ENCODE measurements at places on chromosomes 16 and 17.
A peak's percentile ranks its signal among the peaks of the same experiment; 100 is the strongest.

DNA sequence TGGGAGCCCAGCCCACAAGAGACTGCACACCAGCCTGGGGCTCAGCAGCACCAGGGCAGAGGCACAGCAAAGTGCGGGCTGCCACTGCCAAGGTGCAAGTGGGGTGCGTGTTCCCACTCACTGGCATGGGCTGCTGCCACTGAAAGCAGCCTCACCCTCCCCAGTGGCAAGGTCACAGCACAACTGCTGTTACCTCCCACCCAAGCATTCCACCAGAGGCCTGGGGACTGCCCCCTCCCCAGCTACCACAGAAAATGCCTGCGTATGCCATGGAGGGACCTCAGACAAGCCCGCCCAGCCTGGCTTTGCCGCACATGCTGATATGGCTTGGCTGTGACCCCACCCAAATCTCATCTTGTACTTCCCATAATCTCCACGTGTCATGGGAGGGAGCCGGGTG lies 33.1 kb downstream of the MEAK7 start:
- DNase-seq, result no peak

DNA sequence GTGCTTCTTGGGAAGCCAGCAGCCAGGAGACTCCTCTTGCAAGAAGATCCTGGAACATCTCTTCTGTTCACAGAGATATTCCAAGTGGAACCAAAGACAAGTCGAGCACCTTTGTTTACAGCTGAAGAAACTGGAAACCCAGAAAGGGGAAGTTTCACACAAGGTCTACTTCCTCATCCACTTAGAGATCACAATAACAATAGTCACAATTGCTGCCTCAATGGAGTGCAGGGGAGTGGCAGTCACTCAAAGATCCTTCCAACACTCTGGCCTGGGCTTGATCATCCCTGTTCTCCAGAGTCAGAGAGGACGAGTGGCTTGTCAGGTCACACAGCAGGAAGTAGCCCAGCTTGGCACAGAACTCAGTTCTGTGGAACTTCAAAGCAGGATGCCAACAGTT lies 46.9 kb upstream of the SIAH1 start:
- DNase-seq, result no peak

DNA sequence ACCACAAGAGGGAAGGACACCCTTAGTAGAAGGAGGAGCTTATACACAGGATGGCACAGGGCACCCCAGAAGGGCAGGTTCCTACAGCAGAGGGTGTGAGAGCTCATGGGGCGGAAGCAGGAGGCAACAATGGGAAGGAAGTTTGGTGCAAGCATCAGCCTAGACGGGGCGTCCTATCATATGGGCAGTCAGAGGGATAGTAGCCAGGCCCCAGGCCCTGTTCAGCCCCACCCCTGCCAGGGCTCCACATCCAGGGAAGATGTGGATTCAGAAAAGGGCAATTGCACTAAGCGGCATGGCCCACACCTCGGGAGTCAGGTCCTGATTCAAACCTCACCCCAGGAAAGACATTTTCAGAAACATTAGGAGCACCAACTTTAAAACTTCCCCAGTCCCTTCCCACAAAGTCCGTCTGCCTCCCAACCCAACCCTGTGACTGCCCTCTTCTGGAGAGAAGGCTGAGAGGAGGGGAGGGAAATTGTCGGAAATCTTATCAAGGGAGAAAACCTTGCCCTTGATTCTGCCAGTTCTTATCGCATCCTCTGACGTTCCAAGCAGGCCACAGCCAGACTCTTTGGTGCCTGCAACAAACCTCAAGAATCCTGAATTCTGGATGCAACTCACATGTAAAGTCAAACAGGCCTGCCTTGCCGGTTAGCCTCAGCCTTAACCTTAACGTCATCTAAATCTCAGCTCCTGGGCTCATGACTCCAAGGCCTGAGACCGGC lies 198.8 kb upstream of the CDH5 start:
- DNase-seq, result no peak

DNA sequence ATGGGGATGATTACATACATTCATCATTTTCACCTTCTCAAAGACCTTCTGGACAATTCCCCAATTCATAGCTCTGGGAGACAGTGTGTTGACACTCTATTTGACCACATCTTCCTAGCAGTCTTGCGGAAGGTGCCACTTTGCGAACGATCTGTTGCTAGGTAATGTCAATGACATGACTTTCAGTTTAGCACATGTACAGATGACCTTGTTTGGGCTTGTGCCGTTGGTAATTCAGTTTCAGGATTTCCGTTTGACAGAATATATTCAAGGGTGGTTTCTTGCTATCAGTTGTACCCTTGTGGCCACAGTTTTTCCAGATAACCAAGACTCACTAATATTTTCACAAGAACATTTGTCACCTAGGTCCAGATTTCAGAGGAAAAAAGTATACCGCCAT lies 478.2 kb downstream of the WWOX start:
- DNase-seq, result no peak

DNA sequence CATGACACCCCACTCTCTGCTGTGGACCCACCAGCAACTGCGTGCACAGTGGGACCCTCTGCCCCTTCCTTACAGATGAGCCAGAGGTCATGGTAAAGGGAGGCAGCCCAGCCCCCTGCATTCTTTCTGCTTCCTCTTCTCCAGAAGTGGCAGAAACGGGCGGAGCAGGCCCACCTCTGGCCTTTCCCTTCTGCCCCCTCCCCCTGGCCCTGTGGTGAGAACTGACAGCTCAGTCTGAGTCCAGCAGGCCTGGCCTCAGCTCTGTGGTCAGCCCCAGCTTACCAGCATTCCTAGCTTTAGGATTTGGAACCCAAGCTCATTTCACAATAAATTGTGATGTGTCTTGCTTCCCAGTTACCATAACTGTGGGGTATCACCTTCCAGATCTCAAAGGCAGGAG lies 4.8 kb upstream of the ANKRD11 start:
- DNase-seq, result no peak

DNA sequence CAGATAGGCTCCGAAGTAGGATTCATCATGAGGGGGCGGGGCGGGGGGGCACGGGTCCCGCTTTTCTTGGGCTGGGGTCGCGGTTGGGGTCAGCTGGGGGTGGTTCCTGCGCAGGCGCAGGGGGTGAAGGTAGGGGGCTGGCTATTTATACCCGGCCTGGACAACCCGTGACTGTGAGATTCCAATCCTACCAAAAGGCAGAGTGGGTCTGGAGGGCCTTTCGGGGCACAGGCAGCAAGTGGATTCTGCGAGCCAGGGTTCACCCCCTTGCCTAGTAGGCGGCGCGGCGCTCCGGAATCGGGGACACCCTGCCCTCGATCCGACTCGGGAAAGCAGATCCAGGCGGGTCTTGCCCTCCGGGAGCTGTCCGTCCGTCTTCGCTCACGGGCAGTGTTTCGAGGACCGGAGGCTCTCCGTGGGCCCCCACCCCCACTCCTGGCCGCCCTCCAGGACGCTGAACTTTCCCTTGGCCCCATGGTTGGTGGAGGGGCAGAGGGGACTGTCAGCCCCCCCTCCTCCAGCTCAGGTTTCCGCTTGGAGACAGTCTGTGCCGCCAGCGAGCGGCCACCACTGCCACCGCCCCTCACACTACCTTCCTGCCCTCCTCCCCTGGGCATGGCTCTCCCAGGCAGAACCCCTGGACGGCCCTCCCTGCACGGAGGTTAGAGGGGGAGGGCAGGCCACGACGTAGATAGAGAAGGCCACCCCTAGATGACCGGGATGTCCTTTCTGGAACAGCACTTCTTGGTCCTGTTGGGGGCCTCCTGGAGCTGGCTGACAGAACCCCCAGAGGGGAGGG lies 634 bp downstream of the SLC2A4 start:
- DNase-seq, result no peak

DNA sequence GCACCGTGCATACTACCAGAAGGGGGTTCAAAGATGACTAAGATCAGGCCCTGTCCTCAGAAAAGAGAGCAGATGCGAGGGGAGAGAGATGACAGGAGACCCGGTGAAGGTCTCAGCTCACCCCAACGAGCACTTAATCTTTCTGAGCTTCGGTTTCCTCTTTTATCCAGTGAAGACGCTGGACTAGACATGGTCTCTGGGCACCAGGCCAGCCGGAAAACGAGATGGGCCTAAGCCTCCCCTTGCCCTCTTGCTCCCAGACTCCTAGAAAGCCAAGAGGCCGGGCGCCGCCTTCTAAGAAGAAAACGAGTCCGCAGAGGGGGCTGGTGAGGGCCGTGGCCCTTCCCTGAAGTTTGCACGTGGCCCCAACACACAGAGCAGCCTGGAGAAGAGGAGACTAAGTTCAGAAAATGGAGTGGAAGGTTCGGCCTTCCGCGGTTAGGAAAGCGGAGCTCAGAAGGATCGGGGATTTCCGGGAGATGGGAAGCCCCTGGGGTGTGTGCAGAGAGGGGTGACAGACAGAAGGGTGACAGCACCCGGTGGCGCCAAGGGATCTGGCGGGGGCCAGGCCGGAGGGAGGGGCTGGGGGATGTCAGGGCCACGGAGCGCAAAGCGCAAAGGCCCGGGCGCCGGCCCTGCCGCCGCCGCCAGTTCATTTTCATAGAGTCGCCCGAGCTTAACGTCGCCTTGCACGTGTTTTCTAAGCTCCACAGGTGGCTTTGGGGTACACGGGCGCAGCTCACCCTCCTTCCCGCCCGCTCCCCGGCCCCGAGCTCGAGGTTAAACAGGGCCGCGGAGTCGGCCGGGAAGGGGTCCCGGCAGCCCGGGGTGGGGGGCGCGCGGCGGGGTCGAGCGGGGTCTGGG lies 42.1 kb upstream of the BHLHA9 start:
- DNase-seq, result peak; percentile 59

DNA sequence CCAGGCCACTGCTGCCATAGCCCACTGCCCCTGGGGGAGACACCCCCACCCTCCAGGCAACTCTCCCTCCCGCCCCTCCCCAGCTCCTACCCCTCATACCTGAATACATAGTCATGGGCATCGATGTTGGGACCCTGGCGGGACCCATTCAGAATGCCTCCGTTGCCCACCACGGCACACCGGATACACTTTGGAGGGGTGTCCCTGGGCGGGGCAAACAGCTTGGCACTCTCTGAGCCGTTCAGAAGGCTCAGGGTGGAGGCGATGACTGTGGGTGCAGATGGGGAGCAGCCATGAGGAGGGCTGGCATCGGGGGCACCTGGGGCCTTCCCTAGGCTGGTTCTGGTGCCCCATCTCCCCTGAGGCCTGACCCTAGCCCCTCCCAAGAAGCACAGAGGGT lies 12.6 kb downstream of the ST6GALNAC2 start:
- DNase-seq, result no peak

DNA sequence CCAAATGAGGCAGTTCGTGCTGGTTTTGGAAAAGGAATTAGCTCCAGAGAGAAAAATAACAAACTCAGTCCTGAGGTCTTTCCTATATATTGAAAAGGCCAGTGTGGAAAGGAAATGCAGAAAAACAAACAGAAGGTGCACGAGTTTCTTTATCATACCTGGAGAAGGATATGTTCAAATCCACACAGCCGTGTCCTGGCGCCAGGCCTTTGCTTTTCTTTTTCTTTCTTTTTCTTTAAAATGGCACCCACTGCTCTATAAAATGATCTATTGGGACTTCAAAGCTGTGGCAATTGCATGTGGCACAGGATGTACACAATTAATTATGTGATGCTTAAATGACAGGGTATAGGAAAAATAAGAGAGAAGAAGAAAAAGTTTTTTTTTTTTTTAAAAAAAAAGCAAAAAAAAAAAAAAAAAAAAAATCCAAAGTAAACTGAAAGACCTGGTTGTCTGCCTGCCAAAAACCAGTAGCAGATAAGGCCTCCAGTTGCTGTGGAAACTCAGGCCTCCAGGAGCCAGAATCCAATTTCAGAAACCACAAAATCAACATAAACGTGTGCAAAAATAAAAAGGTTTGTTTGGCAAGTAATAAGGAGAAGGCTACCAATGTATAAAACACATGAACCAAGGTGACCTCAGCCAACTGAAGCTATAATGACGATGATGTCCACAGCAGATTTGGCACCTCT lies 957.6 kb upstream of the SOX9 start:
- DNase-seq, result no peak

DNA sequence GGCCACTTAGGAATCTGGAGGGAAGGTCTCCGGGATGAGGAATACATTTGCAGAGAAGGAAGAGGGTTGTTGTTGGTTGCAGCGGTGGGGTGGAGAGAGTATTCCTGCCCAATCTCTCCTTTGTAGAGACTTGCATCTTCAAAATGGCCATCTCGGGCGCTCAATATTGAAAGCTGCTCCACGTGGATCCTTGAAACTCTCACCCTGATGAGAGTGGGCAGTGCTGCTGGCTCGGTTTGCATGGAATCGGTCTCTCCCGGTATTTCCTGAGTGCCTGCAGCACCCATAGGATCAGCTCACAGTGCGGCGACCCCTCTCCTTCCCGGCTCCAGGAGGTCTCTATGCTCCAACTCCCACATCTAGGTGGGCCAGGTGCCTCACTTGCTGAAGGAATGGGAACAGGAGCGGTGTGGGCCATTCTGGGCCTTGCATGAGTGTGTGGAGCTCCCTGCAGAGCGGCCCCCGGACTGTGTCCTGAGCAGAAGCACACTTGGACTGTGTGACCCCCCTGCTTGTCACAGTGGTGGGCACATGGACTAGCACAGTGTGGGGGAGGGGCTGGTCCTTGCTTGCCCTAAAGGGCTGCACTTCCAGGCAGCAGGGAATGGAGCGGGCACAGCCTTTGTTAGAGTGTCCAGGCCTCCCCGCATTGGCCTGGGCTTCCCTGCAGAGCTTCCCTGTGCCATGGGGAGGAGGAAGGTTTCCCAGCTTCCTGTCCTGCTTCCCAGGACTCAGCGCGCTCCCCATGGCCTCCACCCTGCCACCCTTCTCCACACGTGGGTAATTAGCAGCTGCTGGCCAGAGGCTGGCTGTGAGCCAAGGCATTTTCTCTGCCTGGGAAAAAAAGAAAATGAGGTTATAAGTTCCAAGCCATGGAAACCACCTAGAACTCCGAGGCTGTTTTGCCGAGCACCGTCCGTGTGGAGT lies 139.3 kb downstream of the IRF8 start:
- no peak for DNase-seq

DNA sequence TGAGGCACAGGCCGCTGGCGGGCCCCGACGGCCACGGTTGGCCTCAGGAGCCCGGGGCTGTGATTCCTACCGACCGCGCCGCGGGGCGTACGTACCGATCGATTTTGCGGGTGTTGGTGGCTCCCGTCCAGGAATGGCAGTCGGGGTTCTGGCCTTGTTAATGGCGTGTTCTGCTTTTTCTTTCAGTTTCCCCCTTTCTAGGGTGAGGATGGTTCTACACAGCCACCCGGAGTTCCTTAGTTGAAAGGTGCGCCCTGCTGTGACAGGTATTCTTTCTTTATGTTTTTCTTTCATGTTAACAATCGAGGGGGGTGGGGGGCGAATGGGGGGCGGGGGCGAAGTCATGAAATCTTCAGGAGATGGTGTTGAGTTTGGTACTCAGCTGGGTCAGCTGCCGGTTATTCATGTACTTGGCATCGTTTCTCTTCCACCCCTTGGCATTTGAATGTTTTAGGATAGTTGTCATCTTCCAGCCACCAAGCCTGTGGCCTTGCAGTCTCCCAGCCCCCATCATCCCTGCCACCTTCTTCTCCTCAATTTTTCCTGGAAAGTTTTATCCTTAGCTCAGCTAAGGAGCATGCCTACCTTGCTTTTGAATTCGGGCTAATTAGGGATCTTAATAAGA lies 802 bp downstream of the CYLD start:
- peak; percentile 67 for DNase-seq

DNA sequence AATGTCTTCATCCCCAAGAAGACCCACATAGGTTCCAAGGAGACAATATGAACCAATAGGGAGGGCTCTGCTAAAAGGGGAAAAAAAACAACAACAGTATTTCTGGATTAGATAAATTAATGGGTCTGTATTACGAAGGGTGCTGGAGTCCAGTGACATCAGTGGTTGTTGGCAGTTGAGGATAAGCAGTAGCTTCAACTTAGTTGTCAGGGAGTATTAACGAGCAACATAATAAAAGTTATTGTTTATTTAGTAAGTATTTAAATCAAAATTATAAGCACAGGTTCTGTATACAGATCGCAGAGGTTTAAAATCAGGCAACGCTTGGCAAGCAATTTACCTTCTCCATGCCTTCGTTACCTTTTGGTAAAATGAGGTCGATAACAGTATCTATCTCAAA lies 7.6 kb upstream of the CACNG4 start:
- DNase-seq, result no peak

GRCh38 chr16:31002250-31002700 lies 8.2 kb downstream of the STX1B start:
- DNase-seq, result no peak

Measured in CD4-positive, alpha-beta T cell treated with Interleukin-4 for 1 hour (primary cell).